Activated effector memory CD4-positive, alpha-beta T cell treated with anti-CD3 and anti-CD28 coated beads, Interleukin-2, amount 50 U/mL, for 16 hours (primary cell): ENCODE measurements at places on chromosomes 2 and 18.

DNA sequence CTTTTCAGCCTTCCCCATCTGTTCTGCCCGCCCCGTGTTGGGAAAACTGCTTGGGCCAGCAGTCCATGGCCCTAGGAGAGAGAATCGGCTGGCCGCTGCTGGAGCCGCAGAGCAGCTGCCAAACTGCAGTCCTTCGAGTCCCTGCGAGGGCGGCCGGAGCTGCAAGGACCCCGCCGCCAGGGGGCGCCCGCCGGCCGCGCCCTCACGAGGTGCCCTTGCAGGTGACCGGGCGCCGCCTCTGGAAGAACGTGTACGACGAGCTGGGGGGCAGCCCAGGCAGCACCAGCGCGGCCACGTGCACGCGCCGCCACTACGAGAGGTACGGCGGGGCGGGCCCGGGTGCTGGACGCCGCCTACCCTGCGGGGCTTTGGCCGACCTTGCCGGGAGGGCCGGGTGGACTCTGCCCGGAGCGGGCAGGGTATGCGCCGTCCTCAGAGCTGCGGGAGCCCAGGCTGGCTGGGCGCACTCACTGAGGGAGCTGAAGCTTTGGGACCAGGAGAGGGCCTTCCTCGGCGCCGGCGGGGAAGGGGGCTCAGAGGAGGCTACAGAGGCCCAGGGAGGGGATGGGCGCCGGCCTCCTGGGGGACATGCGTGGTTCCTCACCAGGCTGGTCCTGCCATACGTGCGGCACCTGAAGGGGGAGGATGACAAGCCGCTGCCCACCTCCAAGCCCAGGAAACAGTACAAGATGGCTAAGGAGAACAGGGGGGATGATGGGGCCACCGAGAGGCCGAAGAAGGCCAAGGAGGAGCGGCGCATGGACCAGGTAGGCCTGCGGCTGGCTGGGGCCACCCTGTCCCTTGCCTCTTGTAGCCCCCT is 13.6 kb downstream of the ARID5A start:
- DNase-seq = peak; percentile 64

- DNase-seq = peak; percentile 51
Measured at GRCh38 chr2:70988726-70989648, 5.7 kb downstream of the TEX261 start.

DNA sequence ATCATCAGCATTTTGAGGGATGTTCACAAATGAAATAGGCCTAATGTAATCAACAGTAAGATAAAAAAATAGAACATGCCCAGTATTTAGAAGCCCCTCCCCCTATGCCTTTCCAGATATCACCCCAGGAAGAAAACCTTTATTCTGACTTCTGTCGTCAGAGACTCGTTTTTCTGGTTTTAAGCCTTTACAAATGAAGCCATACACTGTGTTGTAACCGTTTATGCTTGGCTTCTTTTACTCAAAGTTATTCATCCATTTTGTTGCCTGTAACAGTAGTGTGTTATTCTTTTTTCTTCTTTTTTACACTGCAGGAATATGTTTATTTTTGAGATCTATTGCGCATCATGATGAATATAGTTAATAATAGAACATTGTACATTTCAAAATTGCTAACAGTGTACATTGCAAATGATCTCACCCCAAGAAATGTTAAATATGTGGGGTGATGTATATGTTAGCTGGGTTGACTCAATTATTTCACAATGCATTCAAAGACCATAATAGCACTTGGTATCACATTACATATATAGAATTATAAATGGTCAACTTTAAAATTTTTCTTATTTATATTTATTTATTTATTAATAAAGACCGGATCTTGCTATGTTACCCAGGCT is 28.1 kb upstream of the PNPT1 start:
- DNase-seq = no peak

GRCh38 chr2:55019526-55020258 is 30.6 kb downstream of the RTN4 start:
- no peak for DNase-seq

DNA sequence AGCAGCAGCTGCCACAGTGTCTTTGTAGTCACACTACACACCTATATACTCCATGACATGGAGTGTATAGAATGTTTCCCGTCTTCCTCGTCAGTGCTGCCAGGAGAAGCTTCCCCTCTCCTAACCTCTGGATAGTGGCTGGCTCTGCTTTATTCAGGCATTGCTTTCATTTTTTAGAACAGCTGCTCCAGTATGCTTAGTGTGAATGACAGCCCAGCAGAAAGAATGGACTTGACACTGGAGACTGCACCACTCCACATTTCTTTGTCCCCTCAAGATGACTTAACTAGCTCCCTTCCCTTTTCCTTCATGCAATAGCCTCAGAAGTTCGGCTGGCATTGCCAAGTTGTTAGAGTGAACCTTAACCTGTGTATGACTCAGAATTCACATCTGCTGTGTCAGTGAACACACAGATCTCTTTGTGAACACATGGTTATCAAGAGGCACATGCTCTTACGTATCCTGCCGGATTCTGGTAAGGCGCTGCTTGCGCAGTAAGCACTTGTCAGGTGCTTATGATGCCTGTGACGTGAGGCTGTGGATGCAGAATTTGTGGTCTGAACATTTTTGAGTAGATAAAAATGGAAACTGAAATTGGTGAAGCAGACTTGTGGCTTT is 73.9 kb downstream of the NEDD4L start:
- DNase-seq = no peak
